Fibroblast of villous mesenchyme (primary cell): ENCODE measurements at places on chromosomes 2 and 18.

DNA sequence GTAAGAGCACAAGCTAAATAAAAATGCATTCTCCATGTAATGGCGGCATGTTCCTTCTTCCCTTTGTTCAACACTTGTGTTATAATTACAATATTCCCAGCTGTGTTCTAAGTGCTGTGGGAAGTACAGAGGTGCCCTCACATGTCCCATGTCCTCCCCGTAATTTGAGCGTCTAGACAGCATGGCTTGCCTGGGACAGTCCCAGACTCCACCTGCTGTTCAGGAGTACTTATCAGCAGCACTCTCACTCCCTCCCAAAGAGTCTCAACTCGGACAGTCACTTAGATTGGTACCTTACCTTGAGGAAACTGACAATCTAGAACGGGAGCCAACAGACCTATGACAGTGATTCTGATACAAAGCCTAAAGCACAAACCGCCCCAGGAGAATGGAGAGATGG is 370.5 kb downstream of the EIPR1 start:
- no peak for DNase-seq

DNA sequence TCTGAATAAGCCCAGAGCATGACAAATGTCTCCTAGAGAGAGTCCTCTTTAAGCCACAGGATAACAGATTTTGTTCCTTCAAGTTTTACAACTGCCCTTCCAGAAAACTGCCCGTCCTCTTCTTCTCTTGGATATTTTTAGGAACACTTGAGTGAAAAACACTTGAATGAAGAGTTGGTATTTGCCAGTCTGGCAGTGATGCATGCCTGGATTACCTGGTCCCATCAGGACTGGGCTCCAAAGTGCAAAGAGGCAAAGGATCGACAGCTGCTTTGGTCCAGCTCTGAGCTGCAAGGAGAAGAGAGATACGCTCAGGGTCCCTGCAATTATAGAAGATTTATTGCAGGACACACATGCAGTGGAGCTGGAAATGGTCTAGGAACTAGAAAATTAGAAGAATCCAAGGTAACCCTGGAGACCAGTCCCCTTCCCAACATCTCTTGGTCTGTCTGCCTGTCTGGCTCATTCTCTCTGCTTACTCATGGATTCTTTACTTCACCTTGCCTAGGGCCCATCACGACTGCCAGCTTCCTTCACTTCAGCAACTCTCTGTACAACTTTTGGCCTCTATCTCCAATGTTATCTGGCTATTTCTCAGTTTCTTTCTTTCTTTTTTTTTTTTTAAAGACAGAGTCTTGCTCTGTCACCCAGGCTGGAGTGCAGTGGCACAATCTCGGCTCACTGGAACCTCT is 112.1 kb upstream of the SIX2 start:
- DNase-seq, result no peak

DNA sequence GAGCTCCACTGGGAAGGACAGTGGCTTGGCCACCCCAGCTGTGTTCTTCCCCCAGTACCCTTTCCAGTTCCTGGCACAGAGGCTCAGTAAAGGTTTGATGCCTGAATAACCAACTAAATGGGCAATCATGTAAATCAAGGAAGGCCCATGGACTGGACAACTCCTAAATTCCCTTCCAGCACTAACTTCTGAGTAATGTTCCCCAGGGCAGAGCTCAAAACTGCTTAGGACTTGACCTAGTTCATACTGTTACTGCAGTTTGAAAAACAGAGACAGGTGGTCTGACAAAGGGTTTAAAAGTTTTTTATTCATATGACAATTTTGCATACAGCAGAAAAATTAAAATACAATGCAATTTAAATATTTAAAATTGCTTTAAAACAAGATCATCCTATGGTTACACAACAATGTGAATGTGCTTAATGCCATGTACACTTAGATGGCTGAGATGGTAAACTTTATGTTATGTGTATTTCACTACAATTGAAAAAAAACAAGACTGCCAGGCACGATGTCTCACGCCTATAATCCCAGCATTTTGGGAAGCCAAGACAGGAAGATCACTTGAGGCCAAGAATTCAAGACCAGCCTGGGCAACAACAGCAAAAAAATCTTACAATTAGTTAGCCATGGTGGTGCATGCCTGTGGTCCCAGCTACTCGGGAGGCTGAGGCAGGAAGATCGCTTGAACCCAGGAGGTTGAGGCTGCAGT is 26.2 kb downstream of the PCBP1 start:
- no peak for DNase-seq

DNA sequence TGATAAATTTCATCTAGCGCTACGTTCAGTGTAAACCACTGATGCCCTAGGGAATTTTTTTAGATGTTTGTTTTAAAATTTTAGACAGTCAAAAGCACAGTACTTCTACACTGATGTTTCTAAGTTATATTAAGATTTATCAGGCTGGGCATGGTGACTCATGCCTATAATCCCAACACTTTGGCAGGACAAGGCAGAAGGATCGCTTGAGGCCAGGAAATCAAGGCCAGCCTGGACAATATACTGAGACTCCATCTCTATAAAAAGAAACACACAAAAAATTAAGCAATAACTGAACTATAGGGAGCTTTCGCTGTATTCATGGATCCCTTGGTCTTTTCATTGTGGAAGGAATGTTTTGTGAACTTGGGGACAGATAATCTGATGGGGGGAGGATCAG is 50.6 kb upstream of the MAPRE2 start:
- peak; percentile 44 for DNase-seq

GRCh38 chr2:151306621-151307020 is 17.2 kb upstream of the NMI start:
- DNase-seq, result peak; percentile 70

DNA sequence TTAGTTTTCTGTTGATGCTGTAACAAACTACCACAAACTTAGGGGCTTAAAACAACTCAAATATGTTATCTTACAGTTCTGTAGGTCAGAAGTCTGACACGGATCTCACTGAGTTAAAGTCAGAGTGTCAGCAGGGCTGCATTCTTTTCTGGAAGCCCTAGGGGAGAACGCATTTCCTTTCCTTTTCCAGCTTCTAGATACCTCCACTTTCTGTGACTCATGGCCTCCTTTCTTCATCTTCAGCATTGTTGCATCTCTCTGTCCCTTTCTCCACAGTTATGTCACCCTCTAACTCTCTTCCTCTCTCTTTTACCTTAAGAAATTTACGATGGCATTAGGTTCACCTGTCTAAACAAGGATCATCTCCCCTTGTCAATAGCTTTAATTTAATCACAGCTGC is 13.3 kb upstream of the PPP4R1 start:
- peak; percentile 61 for DNase-seq

DNA sequence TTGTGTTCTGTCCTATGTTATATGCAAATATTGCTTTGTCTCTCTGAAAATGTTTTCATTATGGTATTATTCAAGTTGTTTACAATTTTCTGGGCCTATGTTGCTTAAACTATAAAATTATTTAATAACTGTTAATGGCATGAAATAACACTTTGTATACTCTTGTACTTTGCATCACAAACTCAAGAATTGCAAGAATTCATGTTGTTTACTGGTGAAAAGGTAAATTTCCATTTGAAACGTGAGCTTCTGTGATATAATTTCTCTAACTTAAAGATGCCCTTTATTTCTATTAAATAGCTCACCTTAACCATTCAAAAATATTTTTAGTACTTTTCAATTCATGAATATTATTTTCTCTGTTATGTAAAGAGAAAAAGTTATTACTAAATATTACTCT is 1504.2 kb downstream of the SUCLG1 start:
- DNase-seq, result no peak

- DNase-seq, result no peak
These were observed 588 bp downstream of the CHAC2 start for GRCh38 chr2:53768242-53768542.

DNA sequence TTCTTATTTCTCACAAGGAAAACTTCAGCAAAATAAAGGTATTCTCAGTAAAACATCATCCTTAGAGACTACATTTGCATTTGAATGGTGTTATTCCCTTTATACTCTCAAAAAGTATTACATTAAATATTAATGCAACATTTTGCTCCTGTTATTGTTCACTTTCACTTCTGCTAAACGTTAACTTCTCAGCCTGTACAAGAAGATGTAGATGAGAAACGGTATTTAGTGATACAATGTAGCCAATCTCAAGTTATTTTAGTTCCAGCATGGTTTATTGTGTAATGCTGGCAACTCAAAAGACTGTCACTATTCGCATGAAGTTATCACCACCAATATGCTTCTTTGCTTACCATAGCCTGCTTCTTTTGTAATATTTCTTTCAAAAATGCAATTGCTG is 514.1 kb downstream of the CPS1 start:
- no peak for DNase-seq

DNA sequence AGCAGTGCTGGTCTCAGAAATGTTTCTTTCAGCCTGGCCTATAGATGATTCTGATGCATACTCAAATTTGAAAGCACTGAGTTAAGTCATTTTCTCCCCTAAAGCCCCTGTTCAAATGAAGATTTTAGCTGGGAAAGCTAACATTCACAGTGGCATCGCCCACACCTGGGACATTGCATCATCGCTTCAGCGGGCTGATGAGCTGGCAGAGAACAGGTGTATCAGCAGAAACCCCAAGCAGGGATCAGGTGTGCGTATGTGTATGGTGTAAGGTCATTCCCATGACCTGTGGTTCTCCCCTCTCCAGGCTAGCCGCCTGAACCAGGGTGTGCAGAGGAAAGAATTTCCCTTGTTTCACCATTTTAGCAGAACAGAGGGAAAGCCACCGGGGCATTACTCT is 56.3 kb downstream of the EPAS1 start:
- no peak for DNase-seq

DNA sequence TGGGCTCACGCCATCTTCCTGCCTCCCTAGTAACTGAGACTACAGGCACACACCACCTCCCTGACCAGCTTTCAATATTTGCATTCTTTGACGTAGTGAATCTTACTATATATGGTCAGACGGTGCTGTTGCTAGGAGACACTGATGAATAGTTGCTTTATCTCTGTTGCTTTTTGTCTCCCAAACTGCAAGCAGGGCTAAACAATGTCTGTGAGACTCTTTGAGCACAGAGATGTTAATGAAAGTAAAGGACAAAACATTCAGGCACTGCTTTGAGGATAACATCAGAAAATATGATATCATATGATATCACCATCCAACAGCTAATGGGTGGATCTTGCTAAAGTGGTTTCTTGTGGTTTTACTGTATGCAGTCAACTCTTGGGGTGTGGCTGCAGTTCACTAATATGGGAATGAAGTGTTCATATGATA is 43.0 kb downstream of the EMILIN2 start:
- DNase-seq, result peak; percentile 32

DNA sequence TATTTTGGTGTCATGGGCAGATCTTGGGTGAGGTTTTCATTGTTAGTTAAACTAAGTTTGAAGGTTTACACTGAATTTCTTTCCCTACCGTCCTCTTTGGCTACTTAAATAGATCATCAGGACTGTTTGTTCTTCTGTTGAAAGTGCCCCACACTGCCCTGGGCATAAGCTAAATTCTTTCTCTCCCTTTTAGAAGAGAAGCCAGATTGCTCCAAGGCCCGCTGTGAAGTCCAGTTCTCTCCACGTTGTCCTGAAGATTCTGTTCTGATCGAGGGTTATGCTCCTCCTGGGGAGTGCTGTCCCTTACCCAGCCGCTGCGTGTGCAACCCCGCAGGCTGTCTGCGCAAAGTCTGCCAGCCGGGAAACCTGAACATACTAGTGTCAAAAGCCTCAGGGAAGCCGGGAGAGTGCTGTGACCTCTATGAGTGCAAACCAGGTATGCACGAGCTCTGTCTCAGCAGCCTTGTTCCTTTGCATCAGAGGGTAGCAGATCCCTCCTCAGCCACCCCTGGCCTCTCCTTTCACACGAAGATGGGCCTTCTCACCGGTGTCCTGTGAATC is 85.6 kb downstream of the CRIM1 start:
- no peak for DNase-seq

DNA sequence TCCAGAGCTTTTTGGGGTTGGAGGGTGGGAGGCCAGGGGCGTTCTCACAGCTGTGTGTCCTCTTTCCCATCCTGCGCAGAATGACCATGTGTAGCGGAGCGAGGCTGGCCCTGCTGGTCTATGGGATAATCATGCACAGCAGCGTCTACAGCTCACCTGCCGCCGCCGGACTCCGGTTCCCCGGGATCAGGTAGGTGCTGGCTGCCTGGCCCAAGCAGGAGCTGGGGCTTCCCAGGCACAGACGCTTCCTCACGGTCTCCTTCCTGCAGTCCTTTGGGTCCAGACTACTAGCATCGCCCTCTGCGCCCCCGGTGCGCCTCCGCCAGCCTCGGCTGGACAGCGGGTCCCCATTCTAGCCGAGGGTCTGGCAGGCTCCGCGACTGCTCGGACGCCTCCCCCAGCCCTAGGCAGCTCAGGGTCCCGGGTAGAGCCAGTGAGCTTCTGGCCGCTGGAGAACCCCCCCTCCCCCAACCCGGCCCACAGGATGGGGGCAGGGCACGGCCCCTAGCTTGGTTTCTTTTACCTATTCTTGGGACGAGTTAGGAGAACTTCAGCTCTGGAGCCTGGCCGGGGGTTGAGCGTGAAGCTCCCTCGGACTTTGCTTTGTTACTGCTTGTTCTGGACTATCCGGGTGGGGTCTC is 756 bp downstream of the ADCYAP1 start:
- no peak for DNase-seq

GRCh38 chr18:55464581-55464980 is 123.4 kb downstream of the TCF4 start:
- DNase-seq, result no peak

DNA sequence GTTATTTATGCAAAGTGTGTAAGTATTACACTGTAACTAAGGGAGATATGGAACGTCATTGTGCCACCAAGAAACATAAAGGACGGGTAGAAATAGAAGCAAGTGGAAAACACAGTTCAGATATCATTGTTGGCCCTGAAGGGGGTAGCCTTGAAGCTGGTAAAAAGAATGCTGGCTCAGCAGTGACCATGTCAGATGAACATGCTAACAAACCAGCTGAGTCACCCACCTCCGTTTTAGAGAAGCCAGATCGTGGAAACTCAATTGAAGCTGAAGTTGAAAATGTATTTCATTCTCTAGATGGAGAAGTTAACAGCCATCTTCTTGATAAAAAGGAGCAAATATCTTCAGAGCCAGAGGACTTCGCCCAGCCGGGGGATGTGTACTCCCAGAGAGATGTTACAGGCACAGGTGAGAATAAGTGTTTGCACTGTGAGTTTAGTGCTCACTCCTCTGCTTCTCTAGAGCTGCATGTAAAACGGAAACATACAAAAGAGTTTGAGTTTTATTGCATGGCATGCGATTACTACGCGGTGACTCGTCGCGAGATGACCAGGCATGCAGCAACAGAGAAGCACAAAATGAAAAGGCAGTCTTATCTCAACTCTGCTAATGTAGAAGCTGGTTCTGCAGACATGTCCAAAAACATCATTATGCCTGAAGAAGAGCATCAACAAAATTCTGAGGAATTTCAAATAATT is 36.1 kb downstream of the ZNF407 start:
- no peak for DNase-seq

- DNase-seq, result no peak
These were observed 35.9 kb downstream of the SOWAHC start for GRCh38 chr2:109649736-109650695.

- no peak for DNase-seq
These were observed 84.7 kb upstream of the RAB27B start for GRCh38 chr18:54743605-54743995.

GRCh38 chr2:143908843-143909242 is 611.1 kb downstream of the ZEB2 start:
- no peak for DNase-seq
